Nucleus accumbens (tissue), 56 donors: ENCODE measurements at places on chromosomes 3 and 15.

GRCh38 chr3:13653631-13654279 is 104.8 kb downstream of the FBLN2 start:
- no peak for DNase-seq

- no peak for DNase-seq
Measured at GRCh38 chr3:47108546-47108945, 55.4 kb downstream of the SETD2 start.

DNA sequence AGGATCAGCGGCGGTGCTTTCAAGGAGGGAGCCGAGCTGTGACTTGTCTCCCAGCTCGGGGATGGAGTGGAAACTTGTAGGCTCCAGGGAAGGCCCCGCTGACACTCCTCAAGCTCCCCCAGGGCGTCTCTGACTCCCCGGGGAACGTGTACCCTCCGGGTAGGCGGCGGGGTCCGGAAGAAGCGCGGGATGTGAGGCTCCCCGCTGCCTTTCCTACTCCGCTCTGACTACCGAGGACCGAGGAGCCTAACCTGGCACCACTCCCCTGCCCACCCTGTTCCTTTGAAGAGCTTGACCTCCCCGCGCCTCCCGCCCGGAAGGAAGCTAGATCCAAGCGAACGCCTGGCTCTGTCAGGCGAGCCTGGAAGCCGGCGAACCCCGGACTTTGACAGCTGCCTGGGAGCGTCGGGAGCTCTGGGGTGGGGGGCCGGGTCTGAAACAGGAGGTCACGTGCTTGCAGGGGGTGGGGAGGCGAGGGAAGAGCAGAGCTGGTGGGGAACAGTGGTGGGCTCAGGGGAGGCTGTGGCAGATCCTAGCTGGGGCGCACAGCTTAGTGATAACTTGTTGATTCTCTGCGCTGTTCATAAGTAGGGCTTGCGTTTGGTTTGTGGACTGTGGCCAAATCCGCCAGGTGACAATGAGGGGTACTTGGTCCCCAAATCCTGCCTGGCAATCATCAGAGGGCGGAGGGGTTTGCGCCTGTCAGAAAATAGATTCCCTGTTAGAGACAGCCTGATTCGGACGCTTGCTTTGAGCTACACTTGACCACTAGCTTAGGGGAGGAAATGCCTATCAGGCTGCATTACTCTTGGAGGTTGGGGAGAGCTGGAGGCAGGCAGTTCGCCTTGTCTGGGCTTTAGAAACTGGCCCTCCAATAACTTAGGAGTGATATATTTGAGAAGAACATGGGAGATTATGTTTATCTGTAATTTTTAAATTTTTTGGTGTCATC is 1.2 kb downstream of the CLSTN2 start:
- peak; percentile 17 for DNase-seq

DNA sequence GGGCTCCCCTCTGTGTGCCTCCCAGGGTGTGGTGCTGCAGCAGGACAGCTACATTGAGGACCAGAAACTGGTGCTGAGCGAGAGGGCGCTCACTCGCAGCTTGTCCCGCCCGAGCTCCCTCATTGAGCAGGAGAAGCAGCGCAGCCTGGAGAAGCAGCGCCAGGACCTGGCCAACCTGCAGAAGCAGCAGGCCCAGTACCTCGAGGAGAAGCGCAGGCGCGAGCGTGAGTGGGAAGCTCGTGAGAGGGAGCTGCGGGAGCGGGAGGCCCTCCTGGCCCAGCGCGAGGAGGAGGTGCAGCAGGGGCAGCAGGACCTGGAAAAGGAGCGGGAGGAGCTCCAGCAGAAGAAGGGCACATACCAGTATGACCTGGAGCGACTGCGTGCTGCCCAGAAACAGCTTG is 53.7 kb downstream of the KLHL25 start:
- no peak for DNase-seq

- DNase-seq, result no peak
Measured at GRCh38 chr3:48984663-48985062, 5.4 kb upstream of the P4HTM start.

DNA sequence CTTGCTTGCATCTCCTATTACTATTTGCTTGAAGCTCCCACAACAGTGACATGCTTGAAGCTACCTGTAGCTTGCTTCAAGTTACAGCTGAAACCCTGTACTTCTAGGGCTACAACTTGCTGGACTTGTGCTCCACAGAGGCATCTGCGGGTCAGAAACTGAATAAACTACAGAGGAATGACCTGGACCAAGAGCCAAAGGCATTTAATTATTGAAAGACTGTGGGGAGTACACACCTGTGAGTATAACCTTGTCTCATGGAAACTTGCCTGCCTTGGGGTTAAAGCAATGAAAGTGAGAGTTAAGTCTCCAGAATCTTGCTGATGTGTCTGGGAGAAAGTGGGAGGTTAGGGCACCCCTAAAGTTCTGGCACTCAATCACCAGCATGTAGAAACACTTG is 69.8 kb downstream of the UMPS start:
- no peak for DNase-seq
